ENCODE measurements at places on chromosomes 5 and 9.

DNA sequence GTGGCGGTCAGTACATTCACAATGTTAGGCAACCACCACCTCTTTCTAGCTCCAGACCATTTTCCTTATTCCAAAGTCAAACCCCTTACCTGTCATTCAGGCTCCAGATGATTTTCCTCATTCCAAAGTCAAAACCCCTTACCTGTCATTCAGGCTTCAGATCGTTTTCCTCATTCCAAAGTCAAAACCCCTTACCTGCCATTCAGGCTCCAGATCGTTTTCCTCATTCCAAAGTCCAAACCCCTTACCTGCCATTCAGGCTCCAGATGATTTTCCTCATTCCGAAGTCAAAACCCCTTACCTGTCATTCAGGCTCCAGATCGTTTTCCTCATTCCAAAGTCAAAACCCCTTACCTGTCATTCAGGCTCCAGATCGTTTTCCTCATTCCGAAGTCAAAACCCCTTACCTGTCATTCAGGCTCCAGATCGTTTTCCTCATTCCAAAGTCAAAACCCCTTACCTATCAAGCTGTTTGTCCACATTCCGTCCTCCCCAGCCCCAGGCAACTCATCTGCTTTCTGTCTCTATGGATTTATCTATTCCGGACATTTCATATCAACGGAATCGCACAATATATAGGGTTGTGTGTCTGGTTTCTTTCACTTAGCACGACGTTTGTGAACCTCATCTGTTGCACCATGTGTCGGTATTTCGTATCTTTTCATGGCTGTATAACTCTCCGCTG, 5.2 kb downstream of the PLEKHG4B start:
- DNase-seq, result no peak

DNA sequence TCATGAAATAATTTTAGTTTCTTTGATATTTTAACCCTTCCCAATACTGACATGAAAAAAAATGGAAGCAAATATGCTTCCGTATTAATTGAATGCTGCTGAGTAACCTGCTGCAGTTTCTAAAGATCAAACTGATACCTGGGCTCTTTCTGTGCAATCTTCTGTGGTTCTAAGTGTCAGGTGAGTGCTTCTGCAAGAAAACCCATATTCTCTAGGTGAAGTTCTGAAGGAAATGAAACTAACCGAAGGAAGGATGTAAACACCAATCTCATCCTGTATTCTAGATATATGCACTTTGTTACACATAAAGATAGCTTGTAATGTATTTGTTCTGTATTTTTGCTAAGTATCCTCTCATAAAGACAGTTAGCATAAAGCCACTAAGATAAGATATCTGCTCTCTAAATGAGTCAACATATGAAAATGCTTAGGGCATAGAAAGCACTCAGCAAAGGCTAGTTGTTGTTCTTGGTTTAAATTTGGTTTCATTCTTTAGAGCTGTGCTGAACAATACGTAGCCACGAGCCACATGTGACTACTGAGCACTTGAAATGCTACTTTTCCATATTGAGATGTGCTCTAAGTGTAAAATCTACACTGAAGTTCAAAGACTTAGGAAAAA, 52.0 kb downstream of the ITGA2 start:
- DNase-seq, result no peak

- no peak for DNase-seq
Observed at GRCh38 chr5:56589481-56589860, 225.9 kb upstream of the MAP3K1 start.

DNA sequence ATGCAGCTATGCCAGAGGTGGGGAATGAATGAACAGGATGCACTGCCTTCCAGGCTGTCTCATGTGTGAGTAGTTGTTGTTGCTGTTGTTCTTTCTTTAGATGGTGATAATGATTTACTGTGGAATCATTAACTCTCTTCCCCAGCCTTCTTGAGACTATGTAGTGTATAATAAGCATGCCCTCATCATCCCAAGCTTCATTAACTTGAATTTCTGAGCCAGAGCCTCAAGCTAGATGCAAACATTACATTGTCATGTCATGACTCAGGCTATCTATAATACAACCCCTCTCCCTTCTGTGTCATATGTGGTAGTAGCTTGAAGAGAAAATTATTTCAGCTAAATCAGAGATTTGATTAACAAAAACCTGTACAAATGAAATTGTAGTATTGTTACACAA, 10.0 kb upstream of the ADAMTSL1 start:
- no peak for DNase-seq

- DNase-seq, result no peak
Observed at GRCh38 chr5:64587370-64587769, 81.6 kb downstream of the RGS7BP start.

- DNase-seq, result no peak
Observed at GRCh38 chr5:94407023-94407422, 211.4 kb downstream of the KIAA0825 start.

DNA sequence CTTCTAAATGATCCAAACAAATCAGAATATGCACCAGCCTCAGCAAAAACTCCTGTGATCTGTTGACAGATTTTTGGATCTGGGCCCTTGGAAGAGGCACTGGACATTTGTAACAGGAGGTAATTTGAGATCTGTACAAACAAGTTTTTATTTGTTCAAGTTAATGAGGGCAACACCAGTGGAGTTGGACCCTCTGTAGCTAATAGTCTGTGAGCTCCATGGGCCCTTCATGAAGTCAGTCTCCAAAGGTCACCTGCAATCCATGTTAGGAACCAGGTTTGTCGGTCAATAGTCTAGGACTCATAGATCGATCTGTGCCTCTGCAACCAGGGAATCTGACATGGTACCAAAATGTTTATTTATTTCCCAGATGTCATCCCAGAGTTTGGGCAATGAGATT, 40.9 kb downstream of the PAM start:
- DNase-seq, result no peak

DNA sequence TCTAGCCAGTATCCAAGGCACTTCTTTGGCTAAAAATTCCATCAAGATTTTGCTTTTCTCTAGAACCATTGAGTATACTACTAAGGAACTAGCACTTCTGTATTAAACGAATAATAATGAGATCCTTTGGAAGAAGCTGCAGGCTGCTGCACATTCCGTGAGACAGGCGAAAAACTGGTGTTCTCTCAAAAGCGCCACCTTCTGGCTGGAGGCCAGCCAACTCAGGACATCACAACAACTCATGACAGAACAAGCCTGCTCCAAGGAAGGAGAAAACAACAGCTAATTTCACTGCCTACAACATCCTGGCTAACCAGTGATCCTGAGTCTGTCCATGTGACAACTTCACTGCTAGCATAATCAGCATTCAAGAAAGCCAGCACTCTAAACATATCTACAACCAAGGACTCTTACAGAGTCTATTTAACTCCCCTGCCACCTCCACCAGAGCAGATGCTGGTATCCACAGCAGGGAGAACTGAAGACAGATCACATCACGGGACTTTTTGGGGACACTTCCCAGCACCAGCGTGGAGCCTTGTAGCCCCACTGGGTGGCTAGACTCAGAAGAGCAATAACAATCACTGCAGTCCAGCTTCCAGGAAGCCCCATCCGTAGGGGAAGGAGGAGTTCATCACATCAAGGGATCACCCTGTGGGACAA, 150.5 kb downstream of the YTHDC2 start:
- no peak for DNase-seq

- no peak for DNase-seq
Observed at GRCh38 chr5:88829775-88830174, 53.2 kb downstream of the MEF2C start.

GRCh38 chr9:15942831-15943424, 390.1 kb downstream of the CCDC171 start:
- no peak for DNase-seq

DNA sequence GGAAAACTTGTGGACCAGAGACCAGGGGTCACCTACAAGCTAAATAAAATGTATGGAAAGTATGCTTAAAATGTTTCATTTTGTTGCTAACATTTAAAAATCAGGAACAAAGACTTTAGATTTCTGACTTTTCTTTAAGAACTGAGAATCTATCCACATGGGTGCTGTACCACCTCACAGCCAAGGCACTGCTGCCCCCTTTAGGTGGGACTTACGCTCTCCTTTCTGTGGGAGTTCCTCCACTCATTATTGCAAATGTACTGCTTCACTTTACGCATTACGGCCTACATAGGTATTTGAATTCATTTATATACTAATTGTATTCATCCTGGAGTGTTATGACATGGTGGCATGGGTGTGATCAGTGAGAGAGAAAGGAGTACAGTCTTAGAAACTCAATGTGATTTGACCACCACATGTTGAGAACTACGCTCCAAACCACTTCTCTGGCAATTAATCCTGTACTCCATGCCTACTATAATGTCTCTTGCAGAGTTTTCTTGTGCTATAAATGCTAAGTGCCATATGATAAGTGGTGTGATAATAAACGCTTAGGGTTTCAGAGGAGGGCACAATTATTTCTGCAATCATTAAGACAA, 24.7 kb upstream of the CETN3 start:
- DNase-seq, result peak; percentile 14

GRCh38 chr9:129879991-129880653, 44.9 kb downstream of the USP20 start:
- no peak for DNase-seq

DNA sequence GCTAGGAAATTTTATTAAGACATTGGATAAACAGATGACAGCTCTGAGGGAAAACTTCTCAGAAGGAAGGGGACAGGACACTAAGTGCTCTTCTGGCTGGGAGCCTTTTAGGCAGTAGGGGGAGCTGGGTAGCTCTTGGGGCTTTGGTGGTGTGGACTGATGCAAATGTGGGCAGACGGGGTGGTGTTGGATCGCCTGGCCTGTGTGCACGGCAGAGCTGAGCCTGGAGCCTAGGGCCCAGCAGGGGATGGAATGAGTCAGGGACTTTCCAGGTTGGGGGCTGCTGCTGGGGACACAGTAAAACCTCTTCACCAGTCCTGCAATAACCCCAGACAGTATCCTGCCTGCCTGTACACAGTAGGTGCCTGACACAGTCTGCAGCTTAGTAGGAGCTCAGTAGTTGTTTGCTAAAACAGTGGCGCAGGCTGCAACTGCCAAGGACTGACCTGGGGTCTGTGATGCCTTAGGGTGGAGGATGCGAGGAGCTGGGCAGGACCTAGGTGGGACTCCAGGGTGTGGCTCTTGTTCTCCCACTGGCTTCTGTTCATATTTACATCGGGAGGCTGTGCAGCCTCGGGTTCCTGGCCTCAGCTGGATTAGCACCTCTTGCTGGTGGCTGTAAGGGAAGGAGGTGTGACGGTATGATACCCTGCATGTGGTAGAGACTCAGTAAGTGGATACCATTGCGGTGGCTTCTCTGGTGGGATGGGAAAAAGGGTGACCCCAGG, 83.8 kb downstream of the DAB2IP start:
- no peak for DNase-seq

DNA sequence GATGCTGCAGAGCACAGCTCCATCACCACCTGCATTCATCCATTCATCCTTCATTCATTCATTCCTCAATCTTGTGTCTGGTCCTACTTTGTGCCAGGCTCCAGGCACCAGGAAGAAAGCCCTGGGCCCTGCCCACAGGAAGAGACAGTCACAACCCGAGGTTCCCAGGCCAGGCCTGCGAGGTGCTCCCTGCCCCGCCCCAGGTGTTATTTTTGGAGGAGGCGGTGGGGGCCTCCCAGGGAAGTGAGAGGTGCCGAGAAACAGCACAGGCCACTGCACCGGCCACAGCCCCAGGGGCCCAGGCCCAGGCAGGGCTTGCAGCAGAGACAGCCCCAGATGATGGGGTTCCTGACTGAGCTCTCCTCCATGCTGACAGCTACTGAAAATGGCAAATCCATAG, 33.4 kb downstream of the VAV2 start:
- no peak for DNase-seq

DNA sequence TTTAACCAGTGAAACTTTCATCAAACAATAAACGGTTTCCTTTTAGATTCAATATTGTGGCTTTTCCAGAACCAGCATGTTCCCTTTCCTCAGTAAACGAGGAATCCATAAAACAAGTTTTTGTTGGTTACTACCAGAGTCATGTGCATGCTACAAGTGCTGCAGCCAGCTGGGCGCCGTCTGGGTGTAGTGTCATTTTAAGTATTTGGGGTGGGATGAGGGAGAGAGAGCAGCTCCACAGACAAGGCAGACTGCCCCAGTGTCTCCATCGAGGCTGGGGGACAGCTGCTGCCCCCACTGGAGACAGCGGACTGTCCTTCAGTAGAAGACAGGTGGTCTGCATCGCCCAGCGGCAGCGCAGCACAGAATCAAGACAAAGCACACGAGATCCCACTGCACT, 17.3 kb downstream of the ARPC5L start:
- no peak for DNase-seq

DNA sequence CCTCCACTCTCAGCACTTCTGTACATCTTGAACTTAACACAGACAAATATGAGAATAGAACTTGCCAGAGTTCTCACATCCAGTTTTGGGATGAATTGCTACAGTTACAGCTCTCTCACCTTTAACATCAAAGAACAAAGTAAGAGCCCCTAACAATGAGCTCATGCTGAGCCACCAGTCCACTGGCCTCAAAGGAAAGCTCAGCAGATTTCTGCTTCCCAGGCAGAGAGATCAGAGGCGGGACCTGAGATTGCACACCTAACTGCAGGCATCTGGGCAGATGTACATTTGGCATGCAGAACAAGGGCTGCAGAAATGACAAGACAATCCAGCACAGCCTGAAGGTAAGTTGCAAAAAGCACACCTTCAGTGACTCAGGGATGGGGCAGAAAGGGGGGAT, 300.9 kb downstream of the MRPS30 start:
- DNase-seq, result no peak

GRCh38 chr5:154830596-154830995, 19.8 kb downstream of the FAXDC2 start:
- no peak for DNase-seq

DNA sequence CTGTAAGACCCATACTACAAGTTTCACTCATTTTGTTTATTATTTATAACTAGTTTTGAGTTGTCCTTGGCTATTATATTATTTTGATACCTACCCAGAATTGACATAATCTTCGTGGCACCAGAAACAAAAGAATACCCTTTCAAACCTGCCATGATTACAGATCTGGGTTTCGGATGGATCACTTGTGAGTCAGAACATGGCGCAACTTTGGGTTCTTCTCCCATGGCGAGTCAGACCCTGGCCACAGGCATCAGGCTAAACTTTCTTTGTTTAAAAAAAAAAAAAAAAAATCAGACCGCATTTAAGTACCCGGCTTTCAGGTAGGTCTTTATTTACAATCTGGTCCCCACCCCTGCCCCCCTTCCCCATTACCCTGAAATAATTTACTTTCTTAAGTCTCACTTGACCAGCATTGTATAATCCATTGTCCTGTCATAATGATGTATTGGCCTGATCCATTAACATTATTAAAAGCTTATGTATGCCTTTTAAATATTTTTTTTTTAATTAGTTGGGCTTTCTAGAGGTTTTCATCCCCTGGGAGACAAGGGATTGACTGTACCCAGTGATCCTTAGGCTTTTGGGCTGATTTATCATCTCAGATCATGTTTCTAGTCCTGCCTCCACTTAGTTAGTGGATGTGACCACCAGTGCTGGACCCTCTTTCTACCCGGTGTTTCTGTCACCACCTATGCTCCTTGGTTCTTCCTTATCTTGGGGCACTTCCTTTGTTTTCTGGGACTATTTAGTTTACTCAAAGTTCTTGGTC, 43.9 kb downstream of the F2RL2 start:
- no peak for DNase-seq

- DNase-seq, result no peak
Observed at GRCh38 chr9:122336866-122337555, 33.8 kb upstream of the PTGS1 start.

- DNase-seq, result no peak
Observed at GRCh38 chr9:7095058-7095457, 337.3 kb downstream of the KDM4C start.

- DNase-seq, result no peak
Observed at GRCh38 chr5:84197538-84197937, 187.1 kb downstream of the EDIL3 start.

GRCh38 chr5:54700986-54701578, 183.5 kb downstream of the SNX18 start:
- no peak for DNase-seq
